ENCODE measurements at places on chromosomes 1 and 21.

- no peak for DNase-seq
These were observed 25.7 kb downstream of the WARS2 start for GRCh38 chr1:119114786-119115185.

GRCh38 chr21:42404539-42404938, 837 bp downstream of the UBASH3A start:
- DNase-seq, result no peak

GRCh38 chr1:55717111-55717510, 501.9 kb upstream of the USP24 start:
- DNase-seq, result no peak

GRCh38 chr1:200179126-200179780, 151.7 kb downstream of the NR5A2 start:
- no peak for DNase-seq
